ENCODE measurements at places on chromosomes 16 and 17.
A peak's percentile ranks its signal among the peaks of the same experiment; 100 is the strongest.

GRCh38 chr16:77116856-77117255, 74.1 kb upstream of the MON1B start:
- no peak for DNase-seq

GRCh38 chr17:73855720-73856333, 211.6 kb upstream of the SDK2 start:
- DNase-seq = no peak

DNA sequence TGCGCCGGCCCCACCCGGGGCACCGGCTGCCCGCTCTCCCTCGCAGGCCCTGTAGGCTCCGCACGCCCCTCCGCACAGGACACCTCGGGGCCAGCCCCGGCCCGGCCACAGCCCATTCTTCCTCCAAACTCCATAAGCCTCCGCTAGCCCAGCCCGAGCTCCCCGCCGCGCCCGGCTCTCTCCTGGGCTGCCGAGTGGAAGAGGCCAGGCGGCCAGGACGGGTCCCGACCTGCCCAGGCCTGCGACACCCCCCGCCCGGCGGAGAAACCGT, 397 bp downstream of the NCOR1 start:
- DNase-seq = no peak

- no peak for DNase-seq
These were observed 4.1 kb upstream of the SPG7 start for GRCh38 chr16:89504091-89504490.

DNA sequence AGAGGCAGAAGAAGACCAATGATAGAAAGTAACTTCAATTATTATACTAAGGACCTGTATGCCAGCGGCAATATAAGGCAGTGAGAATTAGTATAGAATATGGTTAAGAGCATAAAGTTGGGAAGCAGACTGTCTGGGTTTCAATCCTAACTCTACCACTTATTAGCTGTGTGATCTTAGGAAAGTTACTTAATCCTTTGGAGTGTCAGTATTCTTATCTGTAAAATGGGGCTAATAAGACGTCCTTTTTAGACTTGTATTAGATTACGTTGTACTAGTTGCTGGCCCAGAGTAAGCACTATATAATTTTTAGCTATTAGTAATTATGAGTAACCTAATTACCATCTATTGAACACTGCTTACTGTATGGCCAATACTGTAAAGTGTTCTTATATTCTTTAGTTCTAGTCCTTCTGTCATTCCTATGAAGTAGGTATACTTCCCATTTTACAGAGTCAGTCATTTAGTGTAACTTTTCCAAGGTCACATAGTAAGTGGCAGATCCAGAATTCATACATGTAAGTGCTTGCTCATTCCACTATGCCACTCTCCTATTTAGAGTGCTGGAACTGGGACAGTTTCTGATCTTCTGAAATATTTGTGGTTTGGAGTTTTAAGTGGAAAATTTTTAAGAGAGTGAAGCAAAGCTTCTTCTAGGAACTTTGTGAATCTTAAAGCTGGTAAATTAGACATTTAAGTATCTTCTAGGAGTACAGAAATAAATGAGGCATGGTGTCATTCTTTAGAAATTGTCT, 22.5 kb downstream of the HEATR9 start:
- DNase-seq = no peak

GRCh38 chr17:31750578-31750977, 108.5 kb downstream of the COPRS start:
- no peak for DNase-seq

DNA sequence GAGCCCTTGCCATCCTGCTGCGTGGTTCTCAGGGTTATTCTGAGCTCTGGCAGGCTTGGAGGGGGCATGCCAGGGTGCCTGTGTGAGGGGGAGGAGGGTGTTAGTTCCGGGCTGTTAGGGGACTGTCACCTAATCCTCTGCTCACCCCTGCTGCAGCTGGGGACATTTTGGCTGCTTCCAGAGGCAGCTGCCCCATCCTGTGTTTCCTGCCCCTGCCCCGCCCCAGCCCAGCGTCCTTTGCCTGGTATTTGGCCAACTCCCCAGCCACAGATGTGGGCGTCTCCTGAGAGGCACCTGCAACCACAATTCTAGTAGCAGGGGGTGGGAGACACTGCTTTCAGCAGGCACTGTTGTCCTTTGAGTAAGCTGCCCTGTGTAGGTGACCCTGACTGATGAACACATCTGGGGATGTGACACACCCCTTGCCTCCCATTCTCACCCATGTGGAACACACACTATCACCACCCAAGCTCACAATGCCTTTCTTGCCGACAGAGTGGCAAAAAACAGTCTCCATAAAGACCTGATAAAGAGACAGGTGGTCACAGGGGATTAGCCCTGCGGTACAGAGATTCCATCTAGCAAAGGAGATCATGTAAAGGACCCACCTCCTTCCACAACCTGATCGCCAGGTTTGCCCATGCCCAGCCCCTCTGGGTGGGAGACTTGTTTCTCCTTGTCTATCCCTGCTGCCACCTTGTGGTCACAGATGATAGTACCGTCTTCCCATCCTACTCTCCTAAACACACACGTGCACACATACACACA, at the start of gene CHRNE:
CHRNE (minus strand) TSS at position 48 of the 768 bp plus-strand sequence; CDS start at position 13, 35 bp downstream.
- peak; percentile 73 for DNase-seq

DNA sequence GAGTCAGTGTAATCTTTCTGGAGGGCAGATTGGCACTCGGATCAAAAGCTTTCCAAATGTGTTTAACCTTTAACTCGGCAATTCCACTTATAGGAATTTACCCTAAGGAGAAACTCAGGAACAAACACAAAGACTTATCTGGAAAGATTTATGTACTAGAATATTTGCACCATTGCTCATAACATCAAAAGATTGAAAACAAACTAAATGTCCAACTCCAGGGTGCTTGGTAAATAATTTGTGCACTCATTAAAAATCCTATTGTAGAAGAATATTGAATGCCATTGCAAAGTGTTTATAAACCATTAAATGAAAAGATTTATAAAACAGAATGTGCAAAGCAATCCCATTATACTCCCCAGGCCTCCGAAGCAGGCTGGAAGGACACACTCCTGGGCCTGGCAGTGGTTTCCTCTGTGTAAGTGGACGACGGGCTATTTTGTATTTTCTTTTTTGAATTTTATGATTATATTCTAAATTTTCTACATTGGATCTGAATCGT, 18.7 kb upstream of the RBFOX3 start:
- no peak for DNase-seq

DNA sequence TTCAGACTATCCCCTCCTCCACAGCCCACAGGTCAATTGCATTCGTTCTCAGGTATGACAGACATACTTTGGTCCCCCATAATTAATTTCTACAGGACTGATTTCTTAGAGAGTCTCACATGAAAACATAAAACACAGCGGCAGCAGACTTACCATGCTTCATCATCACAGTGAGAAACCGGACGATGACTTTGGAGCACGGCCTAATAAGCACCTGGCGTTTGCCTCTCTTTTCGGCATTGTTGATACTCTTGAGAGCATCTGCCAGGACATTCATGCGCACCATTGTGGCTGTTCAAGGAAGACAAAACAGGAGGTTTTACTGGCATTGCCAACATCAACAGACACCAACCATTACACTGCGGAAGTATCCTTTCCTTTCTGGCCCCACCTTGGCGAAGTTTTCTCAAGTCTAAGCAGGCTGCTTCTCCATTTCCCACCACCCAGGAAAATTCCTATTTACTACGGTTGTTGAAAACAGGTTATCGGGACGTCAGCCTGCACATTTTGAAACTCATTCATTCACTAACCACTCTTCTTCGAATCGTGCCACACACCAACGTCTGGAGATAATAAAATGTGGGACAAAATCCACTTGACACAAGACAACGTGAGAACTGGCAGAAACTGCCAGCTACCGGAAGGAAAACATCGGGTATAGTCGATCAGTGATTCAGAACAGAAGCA, 1.2 kb downstream of the RPS15A start:
- no peak for DNase-seq

- peak; percentile 25 for DNase-seq
These were observed 28.7 kb downstream of the MPG start for GRCh38 chr16:106623-107324.

DNA sequence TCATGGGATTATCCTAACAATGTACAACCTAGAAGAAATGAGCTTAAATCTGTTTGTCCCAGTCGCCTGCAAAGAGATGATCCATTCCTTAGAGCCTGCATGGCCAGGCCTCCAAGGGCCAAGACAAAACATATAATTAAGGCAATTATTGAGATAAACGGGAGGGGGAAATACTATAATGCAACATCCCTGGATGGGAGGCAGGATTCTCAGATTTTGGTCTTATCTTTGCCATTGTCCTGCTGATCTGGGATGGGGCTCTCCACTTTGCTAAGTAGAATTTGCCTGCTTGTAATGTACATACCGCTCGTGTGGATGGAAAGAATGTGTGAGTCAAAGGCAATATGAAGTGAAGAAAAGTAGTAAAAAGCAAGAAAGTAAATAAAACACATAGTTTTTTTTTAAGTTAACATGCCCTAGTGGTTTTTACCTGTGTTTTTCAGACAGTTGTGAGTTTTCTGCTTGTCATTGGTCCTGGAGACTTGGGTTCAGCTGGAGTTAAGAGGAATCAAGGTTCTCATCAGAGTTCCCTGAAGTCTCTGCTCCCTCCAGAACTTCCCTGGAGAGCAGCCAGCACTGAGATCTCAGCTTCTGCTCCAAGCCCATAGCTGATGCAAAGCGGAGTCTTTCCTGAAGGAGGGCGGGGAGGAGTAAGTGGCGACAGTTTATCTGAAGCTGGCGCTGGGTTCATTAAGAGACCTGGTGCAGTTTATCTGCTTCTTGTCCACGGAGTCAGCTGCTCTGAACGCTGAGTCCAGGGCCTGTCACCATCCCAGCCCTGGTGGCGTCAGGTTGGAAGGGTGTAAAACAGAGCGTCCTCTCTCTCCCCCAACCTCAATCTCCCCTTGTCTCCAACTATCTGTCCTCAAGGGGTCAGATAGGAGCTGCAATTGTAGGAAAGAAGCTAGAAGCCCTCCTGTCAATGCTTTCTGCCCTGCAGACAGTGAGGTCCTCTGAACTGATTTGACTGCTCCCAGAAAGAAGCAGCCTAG, 30.1 kb downstream of the HOXB1 start:
- no peak for DNase-seq

- DNase-seq = no peak
These were observed 148.3 kb downstream of the CDH8 start for GRCh38 chr16:61887903-61888302.

GRCh38 chr17:51647067-51647466, 386.7 kb downstream of the UTP18 start:
- no peak for DNase-seq

DNA sequence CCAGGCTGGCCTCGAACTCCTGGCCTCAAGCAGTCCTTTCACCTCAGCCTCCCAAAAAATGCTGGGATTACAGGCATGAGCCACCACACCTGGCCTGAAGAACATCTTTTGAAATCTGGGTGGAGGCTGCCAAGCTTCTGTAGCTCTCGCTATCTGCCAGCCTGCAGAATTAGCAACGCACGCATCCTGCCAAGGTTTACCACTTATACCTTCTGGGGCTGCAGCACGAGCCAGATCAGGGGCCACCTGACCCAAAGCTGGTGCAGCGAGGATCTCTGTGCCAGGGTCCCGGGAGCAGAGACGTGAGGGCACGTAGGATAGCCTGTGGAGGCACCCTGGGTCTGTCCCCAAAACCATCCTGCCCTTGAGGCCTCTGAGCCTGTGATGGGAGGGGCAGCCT, 22.2 kb downstream of the SLC38A8 start:
- no peak for DNase-seq

- no peak for DNase-seq
These were observed 229.6 kb downstream of the ZFHX3 start for GRCh38 chr16:72818236-72818845.

DNA sequence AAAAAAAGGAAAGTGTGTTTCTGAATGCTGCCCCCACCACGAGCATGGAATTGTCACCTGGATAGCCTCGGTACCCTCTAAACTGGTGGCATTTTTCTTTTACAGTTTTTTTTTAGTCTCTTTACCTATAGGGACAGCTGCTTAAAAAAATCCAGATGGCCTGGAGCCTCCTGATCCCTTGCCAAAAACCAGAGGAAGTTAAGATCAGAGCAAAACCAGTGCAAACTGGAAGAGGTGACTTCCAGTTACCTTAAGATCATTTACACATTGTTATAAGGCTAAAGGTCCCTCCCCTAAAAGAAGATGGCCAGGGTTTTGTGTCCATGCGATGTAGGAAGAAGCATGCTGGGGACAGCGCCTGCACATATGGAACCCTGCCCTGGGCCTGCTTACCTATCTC, 3.5 kb downstream of the MEFV start:
- no peak for DNase-seq

- DNase-seq = no peak
These were observed 43.4 kb downstream of the NEUROD2 start for GRCh38 chr17:39564211-39564848.

GRCh38 chr17:3913531-3914311, 2.5 kb downstream of the P2RX1 start:
- DNase-seq = peak; percentile 36

- DNase-seq = no peak
These were observed 70.2 kb downstream of the ANKRD11 start for GRCh38 chr16:89420204-89420603.

GRCh38 chr16:48053418-48053745, 102.4 kb downstream of the ABCC12 start:
- no peak for DNase-seq

DNA sequence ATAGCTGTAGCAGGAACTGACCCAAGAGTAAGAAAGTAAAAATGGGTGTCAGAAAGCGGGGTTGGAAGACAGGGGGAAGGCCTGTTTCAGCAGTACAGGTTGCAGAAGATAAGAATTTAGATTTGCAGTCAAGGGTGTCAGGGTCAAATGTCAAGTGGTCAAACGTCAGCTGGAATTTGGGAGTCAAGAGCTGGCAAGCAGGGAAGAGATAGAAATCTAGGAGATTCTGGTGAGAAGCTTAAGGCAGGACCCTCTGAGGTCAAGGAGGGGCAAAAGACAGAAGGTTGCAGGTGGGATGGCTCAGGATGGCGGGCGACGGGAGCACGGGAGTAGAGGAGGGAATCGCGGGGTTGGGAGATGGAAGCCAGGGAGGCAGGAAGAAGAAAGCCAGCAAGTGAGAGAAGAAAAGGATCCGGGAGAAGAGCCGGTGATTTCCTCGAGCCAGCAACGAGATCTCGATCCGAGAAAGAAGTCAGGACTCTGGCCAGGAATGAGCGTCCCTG, 335 bp downstream of the SLC25A35 start:
- DNase-seq = no peak

DNA sequence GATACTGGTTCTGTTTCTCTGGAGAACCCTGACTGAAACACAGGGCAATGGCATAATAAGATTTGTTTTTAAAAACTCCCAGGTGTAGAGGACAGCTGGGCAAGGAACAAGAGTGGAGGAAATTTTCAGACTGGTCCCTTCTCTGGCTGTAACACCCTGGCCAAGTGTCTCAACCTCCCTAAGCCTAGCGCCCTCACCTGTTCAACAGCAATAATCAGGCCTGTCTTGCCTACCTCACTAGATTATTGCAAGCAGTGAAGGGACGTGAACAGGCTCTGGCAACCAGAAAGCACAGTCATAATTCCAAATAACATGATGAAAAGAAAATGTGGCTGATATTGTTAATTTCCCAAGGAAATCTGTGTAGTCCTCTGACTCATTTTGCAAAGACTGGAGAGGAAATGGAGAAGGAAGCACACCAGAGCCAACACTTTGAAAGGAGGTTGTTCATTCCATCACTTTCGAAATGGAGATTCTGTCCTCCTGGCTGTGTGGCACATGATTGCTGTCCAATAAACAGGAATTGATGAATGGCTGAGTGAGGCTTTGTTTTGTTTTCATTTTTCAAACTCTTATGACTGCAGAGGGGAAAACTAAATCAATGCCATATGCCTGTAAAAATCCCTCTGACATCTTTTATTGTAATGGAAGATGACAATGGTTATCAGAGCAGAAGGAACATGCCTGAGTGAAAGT, 87.5 kb upstream of the HLF start:
- no peak for DNase-seq

Measured in stimulated activated naive CD4-positive, alpha-beta T cell (primary cell).